Ammon's horn (tissue), 1 donor: ENCODE measurements at places on chromosomes 5 and 9.

GRCh38 chr5:145360936-145361335 is 474.2 kb downstream of the PRELID2 start:
- DNase-seq, result no peak

GRCh38 chr9:138072897-138073296 is 195.3 kb downstream of the CACNA1B start:
- no peak for DNase-seq

DNA sequence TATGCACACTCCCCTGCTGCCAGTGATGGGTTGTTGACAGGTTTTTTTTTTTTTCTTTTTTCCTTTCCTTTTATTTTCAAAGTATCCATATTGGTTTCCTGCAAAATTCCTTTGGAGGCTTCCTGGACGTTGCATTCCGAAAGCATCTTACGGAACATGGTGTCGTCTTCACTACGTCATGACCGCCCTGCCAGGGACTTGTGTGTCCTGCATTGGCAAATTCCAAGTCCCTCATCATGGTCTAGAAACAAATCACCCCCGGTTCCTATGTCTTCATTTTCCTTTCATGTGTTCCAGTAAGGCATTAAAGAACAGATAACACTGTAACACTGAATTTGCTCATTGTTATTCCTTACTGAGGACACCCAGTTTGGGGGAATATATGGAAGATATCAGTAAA is 35.0 kb upstream of the ADAMTSL1 start:
- DNase-seq, result no peak

GRCh38 chr9:133782157-133783130 is 44.3 kb upstream of the SARDH start:
- peak; percentile 89 for DNase-seq

DNA sequence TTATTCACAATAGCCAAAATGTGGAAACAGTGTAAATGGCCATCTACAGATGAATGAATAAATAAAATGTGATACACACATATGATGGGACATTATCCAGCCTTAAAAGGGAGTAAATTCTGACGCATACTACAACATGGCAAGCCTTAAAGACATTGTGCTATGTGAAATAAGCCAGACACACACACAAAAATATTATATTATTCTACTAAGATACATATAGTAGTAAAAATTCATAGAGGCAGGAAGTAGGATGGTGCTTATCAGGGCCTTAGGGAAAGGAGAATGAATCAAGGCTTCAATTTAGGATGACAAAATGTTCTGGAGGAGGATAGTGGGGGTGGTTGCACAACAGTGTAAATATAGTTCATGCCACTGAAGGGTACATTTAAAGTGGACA is 346.7 kb upstream of the SMARCA2 start:
- DNase-seq, result no peak

DNA sequence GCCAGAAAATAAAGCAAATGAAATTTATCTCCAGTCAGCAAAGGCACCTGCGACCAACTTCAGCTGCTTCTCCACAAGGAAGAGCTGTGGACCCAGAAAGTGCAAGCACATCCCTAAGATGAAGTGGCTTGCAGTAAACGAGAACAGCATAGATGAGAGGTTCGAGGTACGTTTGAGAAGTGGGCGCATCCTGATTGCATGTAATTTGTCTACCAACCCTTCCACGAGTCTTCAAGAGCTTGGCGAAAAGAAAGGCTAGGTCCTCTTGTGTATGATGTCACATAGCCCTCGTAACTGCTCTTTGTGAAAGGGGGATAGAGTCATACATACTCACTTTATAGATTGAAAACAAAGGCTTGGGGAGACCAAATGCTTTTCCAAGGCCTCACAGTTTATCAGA is 6.0 kb upstream of the LCP2 start:
- DNase-seq, result no peak

DNA sequence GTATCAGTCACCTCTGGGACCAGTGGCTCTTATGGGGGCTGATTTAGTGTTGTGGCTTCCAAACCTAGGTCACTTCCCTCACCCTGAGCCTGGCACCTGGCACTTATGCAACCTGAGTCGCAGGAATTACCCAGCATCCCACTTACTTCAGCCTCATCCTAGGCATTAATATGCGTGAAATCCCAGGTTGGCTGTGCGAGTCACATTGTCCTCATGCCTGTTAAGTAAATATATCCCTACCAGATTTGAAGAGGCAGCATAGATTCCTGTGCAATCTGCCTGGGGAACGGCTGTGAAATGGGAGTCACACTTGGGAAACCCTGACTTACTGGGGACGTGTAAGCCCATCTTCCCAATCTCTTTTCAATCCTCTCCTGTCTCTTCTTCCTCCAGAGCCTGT is 42.7 kb upstream of the AKNA start:
- DNase-seq, result no peak

DNA sequence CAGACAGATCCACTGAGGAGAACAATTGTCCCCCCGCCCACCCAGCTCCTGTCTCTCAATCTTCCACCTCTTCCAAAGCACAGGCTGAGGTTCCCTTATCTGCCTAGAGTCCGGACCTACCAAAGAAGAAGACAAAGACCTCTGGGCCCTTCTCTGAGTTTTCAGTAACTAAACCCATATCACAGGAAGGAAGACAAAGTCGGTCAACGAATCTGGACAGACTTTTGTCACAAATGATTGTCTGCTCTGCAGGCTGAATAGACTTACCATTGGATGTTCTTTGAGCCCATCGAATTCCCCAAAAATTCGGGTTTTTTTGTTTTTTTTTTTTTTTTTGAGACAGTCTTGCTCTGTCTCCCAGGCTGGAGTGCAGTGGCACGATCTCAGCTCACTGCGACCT is 58.0 kb downstream of the C9orf50 start:
- DNase-seq, result no peak

DNA sequence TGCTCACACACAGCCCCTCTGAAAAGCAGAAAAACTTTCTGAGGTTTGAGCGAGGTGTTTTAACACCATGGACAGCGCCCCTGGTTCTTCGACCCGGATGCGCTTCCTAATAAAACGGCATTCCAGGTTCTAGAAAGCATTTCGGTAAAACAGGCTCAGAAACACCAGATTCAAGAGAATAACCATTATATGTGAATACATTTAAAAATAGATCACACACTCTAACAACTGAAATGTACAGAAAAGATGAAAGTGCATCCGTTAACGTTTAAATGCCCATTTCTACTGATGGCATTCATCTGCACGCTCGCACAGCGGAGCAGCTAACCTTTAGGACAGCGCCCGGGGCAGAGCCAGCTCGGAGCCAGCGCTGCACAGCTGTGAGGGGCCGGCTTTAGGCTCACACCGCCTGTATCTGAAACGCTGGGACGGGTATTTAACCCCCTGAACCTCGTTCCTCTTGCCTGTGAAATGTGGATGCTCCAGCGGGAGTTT is 26.3 kb upstream of the TENT4A start:
- no peak for DNase-seq

DNA sequence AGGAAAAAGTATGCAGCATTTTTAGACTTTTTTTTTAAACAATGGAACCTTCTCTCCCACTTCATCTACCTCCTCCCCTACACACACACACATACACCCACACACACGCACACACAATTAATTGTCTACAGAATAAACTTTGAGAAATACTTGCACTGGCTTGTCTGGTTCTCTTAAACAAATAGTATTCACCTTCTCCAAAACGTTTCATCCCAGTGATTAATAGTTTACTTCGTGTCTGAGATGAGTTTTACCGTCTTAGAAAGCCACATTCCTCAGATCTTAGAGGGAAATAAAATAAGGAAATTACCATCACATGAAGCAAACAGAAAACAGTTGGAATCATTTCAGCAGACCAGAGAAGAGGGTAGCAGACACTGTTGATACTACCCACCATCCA is 570.6 kb upstream of the CLINT1 start:
- DNase-seq, result no peak

DNA sequence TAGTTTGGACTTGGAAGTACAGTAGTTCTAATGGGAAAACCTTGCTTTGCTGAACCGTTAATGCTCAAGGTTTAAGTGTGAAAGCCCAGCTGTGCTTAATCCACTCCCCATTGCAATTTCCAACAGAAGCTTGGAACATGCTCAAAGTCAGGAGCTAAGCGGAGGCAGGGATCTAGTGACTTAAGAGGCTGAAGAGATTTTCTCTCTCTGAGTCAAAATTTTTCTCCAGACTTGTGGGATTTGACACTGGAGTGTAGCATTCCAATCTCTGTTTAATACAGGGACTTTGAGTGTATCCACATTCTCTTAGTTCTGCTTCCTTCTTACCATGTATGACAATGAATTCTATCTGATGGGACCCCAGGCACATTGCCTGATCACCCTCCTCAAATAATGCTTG is 471.8 kb downstream of the KIF4B start:
- no peak for DNase-seq

GRCh38 chr5:174504266-174504726 is 220.1 kb upstream of the MSX2 start:
- peak; percentile 55 for DNase-seq

DNA sequence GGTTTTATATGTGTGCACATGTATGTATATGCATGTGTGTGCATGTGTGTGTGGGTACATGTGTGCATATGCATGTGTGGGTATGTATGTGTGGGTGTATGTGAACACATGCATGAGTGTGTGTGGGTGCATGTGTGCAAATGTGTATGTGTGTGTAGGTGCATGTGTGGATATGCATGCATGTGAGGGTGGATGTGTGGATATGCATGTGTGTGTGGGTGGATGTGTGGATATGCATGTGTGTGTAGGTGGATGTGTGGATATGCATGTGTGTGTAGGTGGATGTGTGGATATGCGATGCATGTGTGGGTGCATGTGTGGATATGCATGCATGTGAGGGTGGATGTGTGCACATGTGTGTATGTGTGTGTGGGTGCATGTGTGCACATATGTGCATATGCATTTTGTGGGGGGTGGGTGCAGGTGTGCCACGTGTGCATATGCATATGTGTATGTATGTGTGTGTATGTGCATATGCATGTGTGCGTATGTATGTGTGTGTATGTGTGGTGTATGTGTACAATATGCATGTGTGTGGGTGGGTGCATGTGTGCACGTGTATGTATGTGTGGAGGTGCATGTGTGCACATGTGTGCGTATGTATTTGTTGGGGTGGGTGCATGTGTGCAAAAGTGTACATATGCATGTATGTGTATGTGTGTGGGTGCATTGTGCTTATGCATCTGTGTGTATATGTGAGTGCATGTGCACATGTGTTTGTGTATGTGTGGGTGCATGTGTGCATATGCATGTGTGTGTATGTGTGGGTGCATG is 144.2 kb downstream of the GAS1 start:
- DNase-seq, result no peak

DNA sequence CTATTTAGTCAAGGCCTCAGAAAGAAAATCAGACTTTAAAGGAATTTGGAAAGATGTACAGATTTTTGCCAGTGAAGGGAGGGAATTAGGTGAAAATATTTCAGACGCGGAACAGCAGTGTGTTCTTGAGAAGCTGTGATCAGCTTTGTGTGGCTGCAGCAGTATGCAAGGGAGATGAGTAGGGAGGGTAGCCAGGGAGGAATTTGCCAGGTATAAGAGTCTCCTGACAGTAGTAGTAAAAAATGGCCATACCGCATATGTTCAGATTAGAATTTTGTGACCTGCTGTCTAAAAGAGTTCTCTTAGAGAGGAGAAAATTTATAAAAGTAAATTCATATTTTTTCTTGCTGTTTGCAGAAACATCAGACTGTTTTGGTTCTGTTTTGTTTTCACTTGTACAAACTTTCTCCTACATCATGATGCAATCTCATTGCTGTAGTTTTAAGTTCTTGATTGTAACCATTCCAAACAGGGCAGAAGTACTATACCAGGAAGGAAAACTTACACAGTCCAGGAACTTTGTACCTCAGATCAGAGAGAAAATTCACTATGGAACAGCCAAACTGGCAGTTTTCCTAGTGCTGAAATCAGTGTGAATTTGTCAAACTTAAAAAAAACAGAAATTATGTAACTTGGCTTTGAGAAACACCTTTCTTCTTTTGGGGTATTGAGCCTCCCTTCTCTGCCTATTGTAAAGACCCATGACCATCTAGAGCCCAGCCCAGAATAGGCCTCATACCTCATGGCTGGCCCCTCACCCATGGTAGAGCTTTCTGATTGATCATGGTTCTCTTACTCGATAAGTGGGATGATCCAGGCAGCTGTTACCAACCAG is 78.4 kb upstream of the NR3C1 start:
- no peak for DNase-seq

DNA sequence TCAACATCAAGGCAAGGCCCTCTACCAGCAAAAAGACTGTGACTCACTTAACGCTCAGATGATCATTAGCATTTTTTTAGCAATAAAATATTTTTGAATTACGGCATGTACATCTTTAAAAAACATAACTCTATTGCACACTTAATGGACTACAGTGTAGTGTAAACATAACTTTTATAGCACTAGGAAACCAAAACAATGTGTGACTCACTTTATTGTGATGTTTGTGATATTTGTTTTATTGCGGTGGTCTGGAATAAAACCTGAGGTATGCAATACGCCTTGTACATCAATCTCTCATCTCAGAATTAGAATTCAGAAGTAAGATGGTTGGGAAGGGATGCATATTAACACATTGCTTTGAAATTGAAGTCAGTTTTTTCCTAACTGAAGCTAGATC is 106.9 kb upstream of the PTCH1 start:
- no peak for DNase-seq

DNA sequence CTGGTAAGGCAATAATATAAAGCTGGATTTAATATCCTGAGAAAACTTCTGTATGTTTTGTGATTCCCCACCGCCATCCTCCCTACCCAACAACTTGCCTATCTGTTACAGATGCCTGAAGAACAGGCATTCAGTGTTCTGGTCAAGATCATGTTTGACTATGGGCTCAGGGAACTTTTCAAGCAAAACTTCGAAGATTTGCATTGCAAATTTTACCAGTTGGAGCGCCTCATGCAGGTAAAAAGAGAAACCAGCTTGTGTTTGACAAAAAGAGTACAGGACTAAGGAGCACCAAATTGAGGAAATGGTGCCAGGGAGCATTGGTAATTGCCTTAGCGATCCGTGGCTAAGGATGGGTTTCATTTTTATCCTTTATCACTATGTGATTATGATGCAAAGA is 40.0 kb downstream of the GPR21 start:
- no peak for DNase-seq

GRCh38 chr5:123422433-123423277 is 548 bp downstream of the CEP120 start:
- DNase-seq, result peak; percentile 45

GRCh38 chr5:179905161-179905560 is 2.5 kb downstream of the TBC1D9B start:
- DNase-seq, result no peak

GRCh38 chr5:176733406-176734262 is 76.7 kb upstream of the UNC5A start:
- no peak for DNase-seq

GRCh38 chr5:131209506-131210150 is 38.9 kb downstream of the LYRM7 start:
- peak; percentile 61 for DNase-seq

GRCh38 chr9:137311986-137312851 is 10.1 kb upstream of the NRARP start:
- DNase-seq, result no peak

DNA sequence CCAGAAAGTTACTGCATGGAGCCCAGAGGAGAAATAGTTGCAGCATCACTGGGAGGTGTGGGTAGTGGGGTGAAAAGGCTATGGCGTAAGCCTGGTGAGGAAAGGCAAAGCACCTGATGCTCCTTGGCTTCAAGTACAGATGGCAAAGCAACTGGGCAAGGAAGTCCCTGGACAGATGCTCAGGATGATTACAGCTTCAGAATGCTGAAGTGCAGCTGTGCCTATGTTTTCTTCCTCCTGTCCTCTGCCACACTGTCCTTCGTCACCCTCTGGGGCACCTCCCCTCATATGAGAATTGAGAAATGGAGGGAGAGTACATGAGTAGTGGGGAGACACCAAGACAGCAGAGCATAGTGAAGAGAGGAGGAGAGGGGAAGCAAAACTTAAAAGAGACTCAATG is 328.0 kb downstream of the PDE4D start:
- no peak for DNase-seq

GRCh38 chr9:93861736-93862358 is 93.3 kb downstream of the BARX1 start:
- DNase-seq, result no peak
